ENCODE measurements at places on chromosomes 6 and 20. TPM values are rescaled to one million over a fixed set of nuclear protein-coding genes. Genes with fewer than 3 reads are reported as not detected.
A peak's percentile ranks its signal among the peaks of the same experiment; 100 is the strongest.

DNA sequence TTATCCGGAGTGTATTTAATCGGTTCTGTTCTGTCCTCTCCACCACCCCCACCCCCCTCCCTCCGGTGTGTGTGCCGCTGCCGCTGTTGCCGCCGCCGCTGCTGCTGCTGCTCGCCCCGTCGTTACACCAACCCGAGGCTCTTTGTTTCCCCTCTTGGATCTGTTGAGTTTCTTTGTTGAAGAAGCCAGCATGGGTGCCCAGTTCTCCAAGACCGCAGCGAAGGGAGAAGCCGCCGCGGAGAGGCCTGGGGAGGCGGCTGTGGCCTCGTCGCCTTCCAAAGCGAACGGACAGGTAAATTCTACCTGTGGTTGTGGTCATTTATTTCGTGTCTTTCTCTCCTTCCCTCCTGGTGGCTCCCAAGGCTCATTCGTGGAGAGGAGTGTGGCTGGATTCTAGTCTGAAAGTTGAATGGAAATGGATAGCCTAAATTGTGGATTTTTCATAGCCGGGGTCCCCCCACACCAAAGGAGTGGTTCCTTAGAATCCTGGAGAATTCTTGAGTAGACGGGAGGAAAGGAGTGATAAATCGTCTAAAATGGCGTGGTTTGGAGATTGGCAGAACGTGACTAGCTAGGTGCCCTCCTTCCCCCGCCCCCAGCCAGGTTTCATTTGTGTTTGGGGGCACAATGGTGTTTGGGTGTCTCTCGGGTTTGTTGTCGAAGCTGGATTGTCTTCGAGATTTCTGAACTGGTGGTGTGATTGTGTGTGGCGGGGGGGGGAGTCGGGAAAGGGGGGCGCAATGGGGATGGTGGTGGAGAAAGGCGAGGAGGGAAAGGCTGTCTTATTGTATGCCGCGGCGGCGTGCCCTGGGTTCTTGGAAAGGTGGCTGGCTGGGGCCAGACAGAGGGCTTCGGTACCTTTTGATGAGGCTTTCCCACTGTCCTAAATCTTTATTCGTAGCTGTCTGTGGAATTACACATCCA lies 673 bp downstream of the MARCKS start:
- H3K36me3 ChIP-seq = peaks cover 14% of the 10 kb centered on the region
- peaks cover 40% of the 10 kb centered on the region for H3K4me1 ChIP-seq
- DNase-seq = peak; percentile 82

DNA sequence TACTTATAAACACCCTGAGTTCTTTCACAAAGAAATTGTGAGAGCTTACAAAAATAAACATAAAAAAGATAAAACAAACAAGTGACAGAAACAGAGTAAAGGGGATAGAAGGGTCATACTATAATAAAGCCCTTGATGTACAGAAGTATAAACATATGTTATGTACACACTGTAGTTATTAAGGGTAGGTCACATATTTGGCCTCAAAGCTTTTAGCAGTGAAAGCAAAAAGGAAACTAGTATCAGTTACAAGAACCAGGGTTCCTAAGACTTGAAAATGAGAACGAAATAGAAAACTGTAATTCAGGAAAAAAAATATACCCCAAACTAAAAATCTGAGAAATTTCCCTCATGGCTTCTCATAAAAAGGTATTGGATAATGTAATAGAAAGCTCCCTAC lies 380.6 kb downstream of the HDGFL1 start:
- no peaks in the 10 kb centered on the region for H3K4me1 ChIP-seq
- H3K4me3 ChIP-seq = no peak overlapping the region
- H3K27ac ChIP-seq = no peak overlapping the region
- no peak for DNase-seq

- no peaks in the 10 kb centered on the region for H3K36me3 ChIP-seq
- no peak overlapping the region for H3K4me3 ChIP-seq
- no peak for DNase-seq
- no peak overlapping the region for H3K27ac ChIP-seq
- H3K4me1 ChIP-seq = no peaks in the 10 kb centered on the region
Measured at GRCh38 chr6:35094183-35094582, 47.0 kb downstream of the TCP11 start.

GRCh38 chr20:46423342-46423741 lies 16.9 kb upstream of the ELMO2 start:
- no peak overlapping the region for H3K27ac ChIP-seq
- no peaks in the 10 kb centered on the region for H3K4me1 ChIP-seq
- H3K36me3 ChIP-seq = no peaks in the 10 kb centered on the region
- no peak for DNase-seq
- peaks cover 15% of the 10 kb centered on the region for H3K27me3 ChIP-seq
- H3K4me3 ChIP-seq = no peak overlapping the region

DNA sequence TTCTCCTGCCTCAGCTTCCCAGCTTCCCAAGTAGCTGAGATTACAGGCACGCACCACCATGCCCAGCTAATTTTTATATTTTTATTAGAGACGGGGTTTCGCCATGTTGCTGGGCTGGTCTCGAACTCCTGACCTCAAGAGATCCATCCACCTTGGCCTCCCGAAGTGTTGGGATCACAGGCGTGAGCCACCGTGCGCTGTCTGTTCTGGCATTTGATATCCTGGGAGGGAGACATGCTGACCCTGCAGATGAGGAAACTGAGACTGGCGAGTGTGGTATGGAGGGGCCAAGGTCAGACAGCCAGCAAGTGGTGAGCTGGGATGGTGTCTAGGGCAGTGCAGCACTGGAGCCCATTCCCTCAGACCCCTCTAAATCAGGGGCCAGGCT lies 44.6 kb downstream of the SRC start:
- no peaks in the 10 kb centered on the region for H3K36me3 ChIP-seq
- no peaks in the 10 kb centered on the region for H3K4me1 ChIP-seq
- H3K27me3 ChIP-seq = no peaks in the 10 kb centered on the region

GRCh38 chr20:46169245-46170171 lies 51.4 kb downstream of the CD40 start:
- H3K27ac ChIP-seq = no peak overlapping the region
- peaks cover 30% of the 10 kb centered on the region for H3K27me3 ChIP-seq
- no peak for DNase-seq
- no peak overlapping the region for H3K4me3 ChIP-seq
- H3K36me3 ChIP-seq = no peaks in the 10 kb centered on the region
- peaks cover 7% of the 10 kb centered on the region for H3K4me1 ChIP-seq

DNA sequence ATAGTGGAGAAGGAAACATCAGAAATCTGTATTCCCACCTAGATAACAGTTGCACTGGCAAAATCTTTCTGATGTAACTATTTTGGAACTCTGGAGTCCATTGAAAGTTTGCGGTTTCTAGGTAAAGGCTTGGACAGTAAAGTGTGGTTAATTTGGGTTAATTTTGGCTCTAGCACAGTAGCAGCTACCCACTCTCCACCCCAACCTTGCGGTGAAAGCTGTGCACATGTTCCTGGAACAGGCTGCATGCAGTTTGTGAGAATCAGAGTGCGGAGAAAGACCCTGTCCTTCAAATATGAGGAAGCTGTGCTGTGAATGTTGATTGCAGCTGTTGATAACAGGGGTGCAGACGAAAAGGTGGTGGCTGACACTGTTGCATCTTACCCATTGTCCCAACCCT lies 38.4 kb downstream of the SMOC2 start:
- no peak overlapping the region for H3K4me3 ChIP-seq
- H3K36me3 ChIP-seq = no peaks in the 10 kb centered on the region
- H3K27me3 ChIP-seq = no peaks in the 10 kb centered on the region
- no peak for DNase-seq

DNA sequence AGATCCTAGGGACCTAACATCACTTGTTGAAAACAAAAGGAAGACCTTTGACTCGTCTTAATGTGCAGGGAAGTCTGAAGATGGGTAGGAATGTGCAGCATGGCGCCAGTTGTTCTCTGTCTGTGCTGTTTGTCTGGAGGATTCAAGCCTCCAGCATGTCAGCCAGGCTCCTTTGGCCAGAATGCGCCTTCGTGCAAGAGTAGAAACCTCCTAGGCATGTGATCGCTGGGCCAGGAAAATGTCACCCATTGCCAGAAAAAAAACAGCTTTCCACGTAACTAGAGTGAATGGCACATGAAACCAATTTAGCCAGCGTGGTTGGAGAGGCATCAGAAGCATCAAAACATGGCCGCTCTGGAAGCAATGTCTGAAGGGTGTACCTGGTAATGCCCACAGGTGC lies 132.7 kb downstream of the EDN1 start:
- no peaks in the 10 kb centered on the region for H3K36me3 ChIP-seq
- no peak overlapping the region for H3K4me3 ChIP-seq
- no peaks in the 10 kb centered on the region for H3K4me1 ChIP-seq
- DNase-seq = no peak
- no peak overlapping the region for H3K27ac ChIP-seq

GRCh38 chr6:149863698-149864577 lies at the start of gene LRP11:
LRP11 (minus strand) TSS chr6:149864359; CDS start chr6:149864020, 339 bp downstream.
- peak within 1 kb of the TSS; percentile 34 for H3K4me3 ChIP-seq
- no peak within 1 kb of the TSS for H3K27ac ChIP-seq
- H3K36me3 ChIP-seq = no peaks in the 10 kb centered on the region
- peaks cover 2% of the 10 kb centered on the region for H3K27me3 ChIP-seq
- peaks cover 13% of the 10 kb centered on the region for H3K4me1 ChIP-seq
- peak; percentile 87 for DNase-seq

DNA sequence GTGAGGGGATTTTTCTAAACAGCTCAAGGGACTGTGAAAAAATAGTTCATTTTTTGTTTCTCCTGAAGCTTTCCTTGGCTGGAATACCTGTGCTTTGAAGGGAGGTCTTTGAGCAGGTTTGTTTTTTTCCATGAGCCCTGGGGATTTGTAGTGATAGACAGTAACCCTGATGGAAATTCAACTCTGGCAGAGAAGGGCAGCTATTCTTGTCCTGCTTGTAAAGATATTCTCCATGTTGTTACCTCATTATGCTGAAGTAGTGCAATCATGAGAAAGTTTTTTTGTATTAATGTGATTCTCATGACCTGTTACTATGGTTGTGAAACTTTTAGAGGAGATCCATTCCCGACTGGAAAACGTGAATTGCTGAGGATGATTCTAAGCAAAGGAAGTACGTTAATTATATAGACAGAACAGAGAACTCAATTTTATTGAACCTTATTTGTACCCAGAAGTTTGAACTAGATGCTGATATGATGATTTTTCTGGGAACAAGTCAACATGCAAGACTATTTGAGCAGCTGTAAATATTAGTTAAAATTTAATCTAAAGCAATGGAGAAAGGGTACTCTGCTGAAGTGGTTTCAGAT lies 12.5 kb downstream of the UTRN start:
- no peak overlapping the region for H3K4me3 ChIP-seq
- no peak for DNase-seq
- no peak overlapping the region for H3K27ac ChIP-seq
- no peaks in the 10 kb centered on the region for H3K27me3 ChIP-seq
- H3K36me3 ChIP-seq = no peaks in the 10 kb centered on the region
- no peaks in the 10 kb centered on the region for H3K4me1 ChIP-seq

DNA sequence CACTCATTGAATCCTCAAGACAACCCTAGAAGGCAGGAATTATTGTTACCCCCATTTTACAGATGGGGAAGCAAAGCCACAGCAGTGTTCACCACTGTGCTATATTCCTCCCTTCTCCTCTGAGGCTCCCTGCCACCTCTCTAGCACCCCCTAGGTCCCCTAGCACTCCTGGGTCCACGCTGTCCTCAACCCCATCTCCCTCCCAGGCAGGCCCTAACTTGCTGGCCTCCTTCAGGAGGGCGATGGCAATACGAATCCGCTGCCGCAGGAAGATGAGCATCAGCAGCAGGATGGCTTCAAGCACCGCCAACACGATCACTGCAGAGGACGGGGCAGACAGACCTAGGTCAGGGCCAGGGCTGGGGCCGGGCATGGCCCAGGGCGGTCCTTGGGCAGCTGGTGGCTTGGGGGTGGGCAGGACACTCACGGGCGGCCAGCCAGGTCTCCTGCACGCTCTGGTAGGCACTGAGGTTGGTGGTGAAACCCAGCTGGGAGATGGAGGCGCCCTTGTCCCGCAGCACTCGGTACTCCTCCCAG lies 7.8 kb upstream of the NEU1 start:
- DNase-seq = no peak
- H3K36me3 ChIP-seq = no peaks in the 10 kb centered on the region
- no peaks in the 10 kb centered on the region for H3K4me1 ChIP-seq
- H3K27ac ChIP-seq = no peak overlapping the region
- H3K27me3 ChIP-seq = no peaks in the 10 kb centered on the region

GRCh38 chr6:111748231-111748647 lies 125.0 kb downstream of the FYN start:
- H3K36me3 ChIP-seq = peaks cover 3% of the 10 kb centered on the region
- H3K27me3 ChIP-seq = no peaks in the 10 kb centered on the region
- peak; percentile 70 for DNase-seq
- H3K4me1 ChIP-seq = peaks cover 66% of the 10 kb centered on the region
- no peak overlapping the region for H3K27ac ChIP-seq

DNA sequence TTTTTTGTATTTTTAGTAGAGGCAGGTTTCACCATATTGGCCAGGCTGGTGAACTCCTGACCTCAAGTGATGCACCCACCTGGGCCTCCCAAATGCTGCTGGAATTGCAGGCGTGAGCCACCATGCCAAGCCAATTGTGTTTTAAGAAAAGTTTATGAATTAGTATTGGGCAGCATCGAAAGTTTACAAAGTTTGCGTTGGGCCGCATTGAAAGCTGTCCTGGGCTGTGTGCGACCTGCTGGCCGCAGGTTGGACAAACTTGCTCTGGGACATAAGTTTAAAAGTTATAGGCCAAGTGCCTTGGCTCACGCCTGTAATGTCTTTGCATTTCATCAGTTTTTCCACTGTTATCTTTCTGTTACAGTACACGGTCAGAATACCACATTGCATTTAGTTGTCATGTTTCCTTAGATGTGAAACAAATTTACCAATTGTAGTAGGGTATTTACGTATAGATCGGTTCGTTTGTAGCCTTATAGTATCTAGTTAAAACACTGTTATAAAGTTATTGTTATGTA lies 39.5 kb downstream of the ASXL1 start:
- no peak overlapping the region for H3K27ac ChIP-seq
- no peak for DNase-seq
- no peak overlapping the region for H3K4me3 ChIP-seq
- no peaks in the 10 kb centered on the region for H3K27me3 ChIP-seq
- H3K4me1 ChIP-seq = no peaks in the 10 kb centered on the region
- H3K36me3 ChIP-seq = peaks cover 19% of the 10 kb centered on the region

The ASIP gene
- polyA plus RNA-seq = 0.24 TPM

The PACSIN1 gene
- polyA plus RNA-seq = 0.18 TPM

The EIF2S2 gene
- polyA plus RNA-seq = 14.3 TPM

The TXLNB gene
- polyA plus RNA-seq = 1.4 TPM

Measured in B cell (primary cell).